Substantia nigra (tissue), 51 donors: ENCODE measurements at places on chromosomes 11 and 22.

- DNase-seq, result no peak
Measured at GRCh38 chr22:36586852-36587251, 57.9 kb upstream of the EIF3D start.

DNA sequence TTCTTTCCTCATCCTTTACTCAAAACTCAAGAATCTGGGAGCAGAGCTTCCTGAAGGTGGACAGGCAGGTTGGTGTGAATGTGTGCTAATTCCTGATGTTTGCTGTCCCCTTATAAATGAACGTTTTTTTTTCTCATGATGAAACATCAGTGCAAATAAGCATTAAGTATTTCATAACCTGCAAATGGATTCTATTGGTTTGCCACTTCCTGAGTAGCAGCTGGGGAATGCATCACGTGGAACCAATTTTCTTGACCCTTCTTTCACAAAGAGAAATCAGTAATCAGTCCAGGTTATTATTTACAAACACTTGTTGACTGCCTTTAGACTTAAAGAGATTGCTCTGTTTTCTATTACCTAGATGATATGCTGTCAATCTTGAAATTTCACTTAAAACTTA, 40.1 kb upstream of the SCN3B start:
- DNase-seq, result no peak

DNA sequence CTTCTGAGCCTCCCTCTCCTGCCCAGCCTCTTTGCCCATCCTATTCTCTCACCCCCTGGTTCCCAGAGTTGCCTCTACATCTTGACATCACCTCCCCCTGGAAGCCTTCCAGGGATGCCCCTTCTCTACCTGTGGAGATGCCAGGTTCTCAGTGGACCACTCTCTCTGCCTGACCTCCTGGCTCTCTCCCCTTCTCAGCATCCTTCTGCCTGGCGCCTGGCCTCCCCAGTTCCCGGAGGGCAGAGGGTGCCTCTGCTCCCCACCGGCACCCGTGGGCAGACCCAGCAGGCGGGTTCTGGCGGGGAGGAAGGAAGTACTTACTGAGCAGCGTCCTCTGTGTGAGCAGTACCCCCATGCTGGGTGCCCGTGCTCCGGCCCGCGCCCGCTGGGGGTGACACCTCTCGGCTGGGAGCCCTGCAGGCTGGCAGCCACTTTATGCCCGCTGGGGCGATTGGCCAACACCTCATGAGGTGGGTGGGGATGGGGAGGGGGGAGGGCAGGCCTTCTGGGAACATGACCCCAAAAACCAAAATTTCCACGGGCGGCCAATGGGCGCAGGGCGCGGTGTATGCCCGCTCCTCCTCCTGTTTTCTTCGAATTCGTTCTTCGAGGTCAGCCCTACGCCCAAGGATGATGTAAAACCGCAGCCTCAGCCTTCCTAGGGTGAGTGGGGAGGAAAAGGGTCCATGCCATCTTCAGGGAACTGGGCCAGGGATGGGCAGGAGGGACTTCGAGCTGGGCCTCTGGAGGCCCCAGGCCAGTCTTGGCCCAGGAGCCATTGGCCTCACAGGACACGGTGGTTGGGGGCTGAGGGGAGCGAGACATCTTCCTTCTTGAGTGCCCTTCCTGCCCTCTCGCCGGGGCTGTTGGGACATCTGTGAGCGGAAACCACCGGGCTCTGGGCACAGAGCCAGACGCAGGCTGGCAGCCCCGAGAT, at the start of gene OSM:
OSM (minus strand) TSS at position 407 of the 937 bp plus-strand sequence; CDS start at position 355, 52 bp downstream.
- DNase-seq, result no peak

DNA sequence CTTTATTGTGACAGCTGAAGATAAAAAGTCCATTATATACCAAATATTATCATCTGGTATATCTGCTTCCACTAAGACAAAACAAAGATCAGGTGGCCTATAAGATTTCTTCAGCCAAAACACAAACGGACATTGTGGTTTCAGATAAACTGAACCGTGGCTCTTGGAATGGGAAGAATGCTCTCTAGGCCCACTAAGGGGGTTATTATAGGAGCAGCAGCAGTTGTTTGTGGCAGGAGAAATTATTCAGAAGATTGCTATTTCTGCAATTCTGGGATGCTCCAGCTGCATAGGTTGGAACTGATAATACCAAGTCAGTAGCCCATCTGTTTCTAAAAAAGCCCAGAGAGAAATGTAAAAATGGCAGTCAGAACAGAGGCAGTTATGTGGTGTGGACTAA, 145.3 kb downstream of the NCAM1 start:
- DNase-seq, result no peak

- no peak for DNase-seq
Measured at GRCh38 chr11:124543145-124543544, 309 bp downstream of the OR8B12 start.
